ENCODE measurements at places on chromosomes 2 and 18. TPM values are rescaled to one million over a fixed set of nuclear protein-coding genes. Genes with fewer than 3 reads are reported as not detected.

The IHH gene
- 0.13 TPM for polyA plus RNA-seq

- DNase-seq: no peak
Observed at GRCh38 chr2:192773044-192773443, 578.3 kb upstream of the TMEFF2 start.

DNA sequence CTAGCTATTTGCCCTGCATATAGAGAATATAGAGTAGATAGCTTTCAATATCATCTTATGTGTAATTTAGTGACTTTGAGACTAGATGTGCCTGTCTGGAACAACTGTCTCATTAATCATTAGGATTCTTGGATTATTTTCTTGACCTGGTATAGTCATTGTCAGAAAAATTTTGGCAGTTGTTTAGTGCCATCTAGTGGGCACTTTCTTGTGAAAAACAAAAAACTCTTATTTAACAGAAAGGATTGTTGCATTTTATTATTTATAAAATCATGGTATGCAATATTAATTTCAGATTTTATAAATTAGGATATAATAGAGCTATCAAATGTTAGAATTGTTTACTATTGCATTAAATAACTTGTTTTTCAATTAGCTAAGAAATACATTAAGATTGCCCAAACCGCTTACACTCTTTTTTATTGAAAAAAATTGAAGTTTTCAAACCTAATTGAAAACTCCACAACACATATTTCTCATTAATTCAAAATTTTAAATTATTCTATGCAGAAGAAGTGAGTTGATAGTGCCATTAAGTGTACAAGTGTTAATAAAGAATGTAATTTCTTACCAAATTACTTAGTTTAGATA, 80.3 kb downstream of the DYNAP start:
- peak; percentile 10 for DNase-seq

GRCh38 chr2:100200985-100201384, 58.6 kb upstream of the AFF3 start:
- DNase-seq: no peak

DNA sequence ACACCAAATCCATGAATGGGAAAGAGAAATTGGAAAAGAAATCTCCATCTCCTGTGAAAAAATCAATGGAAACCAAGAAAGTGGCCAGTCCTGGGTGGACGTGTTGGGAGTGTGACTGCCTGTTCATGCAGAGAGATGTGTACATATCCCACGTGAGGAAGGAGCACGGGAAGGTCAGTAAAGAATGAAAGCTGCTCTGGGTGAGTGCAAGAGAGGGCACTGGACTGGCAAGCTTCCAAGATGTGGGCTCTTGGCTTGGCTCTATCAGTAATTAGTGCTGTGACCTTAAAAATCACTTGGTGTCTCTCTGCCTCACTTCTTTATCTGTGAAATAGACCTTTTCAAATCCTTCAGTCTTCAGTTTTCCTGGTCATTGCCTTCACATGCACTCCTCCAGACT, 89.0 kb downstream of the ZNF532 start:
- peak; percentile 86 for DNase-seq
